ENCODE measurements at places on chromosomes 13 and 19.

DNA sequence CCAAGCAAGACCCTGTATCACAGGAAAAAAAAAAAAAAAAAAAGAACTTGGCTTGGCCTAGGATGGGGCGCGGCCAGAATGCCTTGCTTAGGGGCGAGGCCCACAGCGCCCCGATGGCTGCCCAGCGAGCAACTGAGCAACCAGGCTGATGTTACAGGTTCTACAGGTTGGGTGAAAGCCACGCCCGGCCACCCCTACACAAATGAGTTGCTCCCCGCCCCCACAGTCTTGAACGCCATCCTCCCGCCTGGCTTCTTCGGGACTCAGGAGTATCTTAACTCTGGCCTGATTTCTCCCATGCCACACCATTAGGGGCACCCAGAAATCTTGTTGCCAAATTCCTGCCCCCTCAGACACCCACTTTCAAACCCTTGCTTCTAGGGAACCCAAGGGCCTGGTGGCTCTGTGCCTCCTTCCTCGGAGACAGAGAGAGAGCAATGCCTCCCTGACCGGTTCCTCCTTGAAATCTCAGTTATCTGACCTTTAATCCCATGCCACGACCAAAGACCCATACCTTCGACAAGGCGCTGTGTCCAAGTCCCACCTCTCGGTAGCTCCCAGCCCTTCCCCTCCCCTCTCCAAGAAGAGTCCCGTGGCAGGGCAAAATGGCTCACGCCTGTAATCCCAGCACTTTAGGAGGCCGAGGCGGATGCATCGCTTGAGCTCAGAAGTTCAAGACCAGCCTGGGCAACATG lies 1.1 kb upstream of the CBLC start:
- DNase-seq: no peak

- no peak for DNase-seq
Observed at GRCh38 chr13:73467125-73467524, 408.3 kb downstream of the KLF5 start.

- DNase-seq: peak; percentile 82
Observed at GRCh38 chr19:52095172-52096014, at the start of gene ZNF841. TSS of gene ZNF841 (minus strand) at chr19:52095765. CDS start at chr19:52084801, 10,964 bp downstream.

GRCh38 chr13:28744091-28744536 lies 25.3 kb upstream of the SLC46A3 start:
- DNase-seq: no peak

DNA sequence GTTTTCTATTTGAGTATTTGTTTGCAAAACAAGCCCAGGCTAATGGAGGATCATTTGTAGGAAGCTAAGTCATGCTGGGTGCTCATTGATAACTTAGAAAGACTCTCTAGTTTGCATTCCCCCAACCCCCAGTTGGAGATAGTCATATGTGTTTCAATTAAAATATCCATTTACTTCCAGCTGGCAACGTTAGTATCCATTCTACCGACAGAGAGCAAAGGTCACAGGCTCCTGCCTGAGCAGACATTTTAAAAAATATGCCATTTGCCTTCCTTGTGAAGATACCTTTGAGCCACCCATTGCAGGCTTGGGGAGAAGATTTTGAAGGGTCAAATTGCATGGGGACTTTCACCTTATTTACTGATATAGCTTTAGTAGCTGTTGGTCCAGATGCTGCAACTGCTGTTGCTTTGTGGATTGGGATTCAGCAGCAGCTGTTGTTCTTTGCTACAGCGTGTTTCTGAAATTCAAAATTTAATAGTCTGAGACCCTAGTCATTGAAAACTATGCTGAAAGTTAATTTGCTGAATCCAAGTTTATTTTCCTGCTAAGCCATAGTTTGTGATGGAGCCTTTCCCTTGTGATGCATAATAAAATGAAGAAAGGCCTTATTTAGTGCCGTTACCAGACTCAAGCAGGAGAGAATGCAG lies 335.1 kb downstream of the GPC6 start:
- no peak for DNase-seq

DNA sequence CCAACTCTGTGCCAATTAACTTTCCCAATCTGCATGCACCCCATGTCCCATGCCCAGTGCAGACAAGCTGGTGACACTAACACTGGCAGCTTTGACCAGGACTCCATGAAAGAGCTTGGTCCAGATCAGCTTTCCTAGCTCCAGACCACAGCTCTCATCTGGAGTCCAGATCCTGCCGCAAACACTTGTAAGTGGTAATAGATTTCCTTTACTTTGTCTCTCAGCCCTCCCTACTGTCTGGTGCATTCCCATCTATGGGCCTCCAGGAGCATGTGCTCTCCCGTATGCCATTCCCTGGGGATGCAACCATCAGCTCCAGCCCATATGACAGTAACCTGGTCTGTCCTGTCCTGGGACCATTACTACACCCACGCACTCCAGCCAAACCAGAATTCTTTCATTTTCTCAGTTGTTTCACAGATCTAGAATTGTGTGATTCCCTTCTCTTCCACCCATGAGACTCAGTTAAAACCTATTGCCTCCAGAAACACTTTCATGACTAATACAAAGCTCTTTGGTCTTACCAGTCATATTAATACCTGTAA lies 4.9 kb upstream of the STARD13 start:
- DNase-seq: no peak

- DNase-seq: peak; percentile 85
Observed at GRCh38 chr19:6616011-6616410, 25.1 kb upstream of the CD70 start.

GRCh38 chr13:51834581-51835171 lies 10.3 kb downstream of the TMEM272 start:
- no peak for DNase-seq

- peak; percentile 92 for DNase-seq
Observed at GRCh38 chr19:6632002-6632621, 37.8 kb downstream of the TNFSF14 start.

DNA sequence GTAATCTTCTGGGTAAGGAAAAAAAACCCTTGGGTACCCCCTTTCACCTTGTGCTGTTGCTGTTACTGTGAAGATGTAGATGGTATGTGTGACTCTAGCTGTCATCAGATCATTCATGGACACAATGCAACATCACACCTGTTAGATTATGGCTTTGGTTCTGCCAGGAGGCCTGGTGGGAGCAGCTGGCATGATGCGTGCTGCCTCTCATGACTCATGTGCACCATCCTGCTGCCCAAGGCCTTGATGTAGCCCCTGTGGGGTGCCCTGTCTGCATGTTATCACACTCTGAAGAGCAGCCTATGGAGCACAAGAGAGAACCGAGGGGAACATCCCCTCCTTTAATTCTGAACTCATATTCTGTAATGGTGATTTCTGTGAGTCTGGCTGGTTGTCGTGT lies 57.7 kb upstream of the TEX29 start:
- no peak for DNase-seq

DNA sequence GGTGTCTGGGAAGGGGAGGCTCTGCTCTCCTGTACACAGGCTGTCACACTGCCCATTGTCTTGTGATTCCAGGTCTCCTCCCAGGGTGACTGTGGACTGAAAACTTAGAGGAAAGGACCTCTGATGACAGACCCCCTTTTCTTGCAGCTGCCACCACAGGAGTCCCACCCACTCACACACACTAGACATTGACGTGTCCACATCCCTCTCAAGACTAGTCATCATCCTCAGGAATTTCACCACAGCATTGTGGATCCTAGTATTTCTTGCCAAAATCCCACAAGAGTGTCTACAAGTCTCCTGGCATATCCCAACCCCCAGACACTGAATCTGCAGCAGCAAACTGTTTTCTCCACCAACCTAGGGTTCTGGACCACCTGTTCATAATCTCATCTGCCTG lies 5.3 kb downstream of the ZNF85 start:
- no peak for DNase-seq

GRCh38 chr19:13260883-13261653 lies 110.9 kb downstream of the IER2 start:
- peak; percentile 73 for DNase-seq

- DNase-seq: peak; percentile 56
Observed at GRCh38 chr19:50344661-50345318, 15.6 kb upstream of the KCNC3 start.

GRCh38 chr13:109989686-109990085 lies 203.3 kb upstream of the IRS2 start:
- DNase-seq: no peak

DNA sequence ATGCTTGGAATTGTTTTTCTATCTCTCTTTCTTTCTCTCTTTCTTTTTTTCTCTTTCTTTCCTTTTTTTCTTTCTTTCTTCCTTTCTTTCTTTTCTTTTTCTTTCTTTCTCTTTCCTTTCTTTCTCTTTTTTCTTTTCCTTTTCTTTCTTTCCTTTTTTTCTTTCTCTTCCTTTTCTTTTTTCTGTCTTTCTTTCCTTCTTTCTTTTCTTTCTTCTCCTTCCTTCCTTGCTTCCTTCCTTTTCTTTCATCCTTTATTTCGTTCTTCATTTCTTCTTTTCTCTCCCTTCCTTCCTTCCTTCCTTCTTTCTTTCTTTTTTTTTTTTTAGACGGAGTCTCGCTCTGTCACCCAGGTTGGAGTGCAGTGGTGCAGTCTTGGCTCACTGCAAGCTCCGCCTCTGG lies 1.9 kb upstream of the MEX3D start:
- DNase-seq: no peak

GRCh38 chr19:49456326-49456725 lies 3.3 kb downstream of the ALDH16A1 start:
- no peak for DNase-seq

GRCh38 chr13:97914540-97914939 lies 38.9 kb upstream of the IPO5 start:
- DNase-seq: no peak

GRCh38 chr19:49324801-49325576 lies at the start of gene SLC6A16:
TSS of gene SLC6A16 (minus strand) at chr19:49325191. CDS start at chr19:49311347, 13,844 bp downstream.
- no peak for DNase-seq

- no peak for DNase-seq
Observed at GRCh38 chr19:30023330-30023729, 81.3 kb downstream of the URI1 start.

DNA sequence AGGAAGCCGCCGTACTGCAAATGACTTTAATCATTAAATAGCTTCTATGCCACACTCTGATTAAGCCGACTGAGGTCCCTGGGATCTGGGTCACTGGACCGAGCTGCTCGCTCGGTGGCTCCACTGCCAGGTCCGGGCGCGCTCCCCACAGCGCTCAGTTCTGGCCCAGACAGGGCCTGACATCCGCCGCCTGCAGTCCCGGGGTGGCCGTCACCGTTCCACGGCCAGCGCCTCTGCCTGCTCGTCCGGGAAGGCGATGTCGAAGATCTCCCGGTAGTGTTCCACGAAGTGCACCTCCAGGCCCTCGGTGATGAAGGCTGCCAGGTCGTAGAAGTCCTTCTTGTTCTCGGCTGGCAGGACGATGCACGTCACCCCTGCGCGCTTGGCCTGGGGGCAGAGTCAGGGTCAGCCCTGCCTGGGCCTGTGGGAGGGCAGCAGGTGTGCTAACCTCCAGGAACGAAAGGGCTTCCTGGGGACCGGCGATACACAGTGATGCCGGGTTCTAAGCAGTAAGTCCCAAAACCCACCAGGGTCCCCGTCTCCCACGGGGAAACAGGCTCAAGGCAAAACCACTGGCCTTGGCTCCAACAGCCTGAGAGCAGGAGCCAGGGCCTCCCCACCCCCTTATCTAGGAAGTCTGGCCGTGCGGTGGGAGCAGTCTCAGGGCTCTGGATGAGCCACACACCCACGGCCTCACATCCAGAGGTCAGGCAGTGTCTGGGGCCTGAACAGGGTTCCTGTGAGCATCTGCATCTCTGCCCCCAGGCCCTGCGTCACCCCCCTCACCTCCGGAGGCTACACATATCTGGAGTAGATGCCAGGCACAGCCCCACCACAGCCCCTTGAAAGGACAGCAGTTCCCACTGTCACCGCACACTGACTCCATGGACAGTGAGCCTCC lies 2.0 kb downstream of the RPL36 start:
- DNase-seq: peak; percentile 41

- no peak for DNase-seq
Observed at GRCh38 chr13:63393112-63393511, 1977.5 kb upstream of the PCDH20 start.

- no peak for DNase-seq
Observed at GRCh38 chr19:980133-980998, 3.8 kb upstream of the WDR18 start.

- no peak for DNase-seq
Observed at GRCh38 chr19:55766466-55766865, 2.5 kb upstream of the RFPL4AL1 start.

DNA sequence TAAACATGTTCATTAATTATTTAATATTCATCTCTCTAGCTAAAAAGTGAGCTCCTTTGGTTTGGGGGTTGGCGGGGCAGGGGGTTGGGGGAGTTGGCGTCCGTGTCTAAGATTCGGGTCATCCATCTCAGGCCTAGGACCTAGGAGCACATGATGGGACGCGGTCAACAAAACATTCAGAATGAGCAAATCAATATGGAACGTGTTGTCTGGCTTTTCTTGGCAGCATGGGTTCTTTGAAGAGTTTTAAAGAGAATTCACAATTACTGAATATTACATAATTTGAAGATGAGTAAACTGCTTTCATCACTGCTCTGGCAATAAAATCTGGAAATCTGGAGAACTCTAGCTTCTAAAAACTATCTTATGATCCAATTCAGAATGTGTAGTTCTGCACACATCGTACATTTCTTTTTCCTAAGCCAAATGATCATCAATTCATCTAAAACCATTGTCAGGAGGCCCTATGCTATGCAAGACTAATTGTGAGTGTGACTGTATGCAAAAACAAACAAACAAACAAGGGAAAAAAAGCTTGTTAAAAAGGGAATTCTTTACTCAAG lies 5.4 kb upstream of the ARGLU1 start:
- DNase-seq: no peak

GRCh38 chr19:16429066-16429758 lies 42.6 kb downstream of the EPS15L1 start:
- DNase-seq: no peak

GRCh38 chr13:81350056-81350455 lies 1009.1 kb upstream of the SPRY2 start:
- DNase-seq: no peak

DNA sequence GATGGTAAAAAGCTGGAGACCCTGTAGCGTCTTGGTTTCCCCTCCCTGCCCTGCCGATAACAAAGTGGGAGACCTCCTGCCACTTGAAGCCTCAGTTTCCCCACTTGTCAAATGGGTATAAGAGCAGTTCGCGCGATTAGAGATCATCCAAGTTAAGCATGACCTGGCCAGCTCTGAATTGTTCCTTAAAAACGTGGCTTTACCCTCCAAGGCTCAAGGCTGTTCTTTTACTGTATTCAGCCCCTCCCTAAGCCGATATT lies 421 bp downstream of the TNPO2 start:
- peak; percentile 28 for DNase-seq

Data from activated CD4-positive, alpha-beta T cell treated with anti-CD3 and anti-CD28 coated beads, Interleukin-2, Interleukin-6, amounts not matched to agents 100 ng/mL and 50 ng/mL, durations not matched to agents 16 hours and 8 hours (primary cell).